ENCODE measurements at places on chromosomes 5 and 9.

DNA sequence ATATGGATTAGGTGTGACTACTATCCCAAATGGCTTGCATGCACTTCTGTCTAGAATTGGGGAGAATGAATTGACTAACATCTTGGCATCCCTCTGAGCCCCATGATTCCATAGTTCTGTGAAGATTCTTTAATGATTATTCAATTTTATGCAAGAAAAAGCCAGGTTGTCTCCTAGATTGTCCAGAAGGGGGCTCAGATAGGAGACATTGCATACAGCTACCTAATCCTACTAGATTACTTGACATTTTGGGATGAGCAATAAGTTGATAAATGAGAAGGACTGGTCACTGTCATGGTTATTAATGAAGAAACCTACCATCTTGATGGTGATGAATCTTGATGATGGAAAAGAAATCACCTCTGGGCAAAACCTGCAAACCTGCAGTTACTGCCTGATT lies 117.0 kb downstream of the CARTPT start:
- DNase-seq, result no peak

- DNase-seq, result no peak
These were observed 26.9 kb downstream of the SPEF2 start for GRCh38 chr5:35644543-35644942.

GRCh38 chr9:128428644-128429512 lies 8.2 kb downstream of the CERCAM start:
- no peak for DNase-seq

DNA sequence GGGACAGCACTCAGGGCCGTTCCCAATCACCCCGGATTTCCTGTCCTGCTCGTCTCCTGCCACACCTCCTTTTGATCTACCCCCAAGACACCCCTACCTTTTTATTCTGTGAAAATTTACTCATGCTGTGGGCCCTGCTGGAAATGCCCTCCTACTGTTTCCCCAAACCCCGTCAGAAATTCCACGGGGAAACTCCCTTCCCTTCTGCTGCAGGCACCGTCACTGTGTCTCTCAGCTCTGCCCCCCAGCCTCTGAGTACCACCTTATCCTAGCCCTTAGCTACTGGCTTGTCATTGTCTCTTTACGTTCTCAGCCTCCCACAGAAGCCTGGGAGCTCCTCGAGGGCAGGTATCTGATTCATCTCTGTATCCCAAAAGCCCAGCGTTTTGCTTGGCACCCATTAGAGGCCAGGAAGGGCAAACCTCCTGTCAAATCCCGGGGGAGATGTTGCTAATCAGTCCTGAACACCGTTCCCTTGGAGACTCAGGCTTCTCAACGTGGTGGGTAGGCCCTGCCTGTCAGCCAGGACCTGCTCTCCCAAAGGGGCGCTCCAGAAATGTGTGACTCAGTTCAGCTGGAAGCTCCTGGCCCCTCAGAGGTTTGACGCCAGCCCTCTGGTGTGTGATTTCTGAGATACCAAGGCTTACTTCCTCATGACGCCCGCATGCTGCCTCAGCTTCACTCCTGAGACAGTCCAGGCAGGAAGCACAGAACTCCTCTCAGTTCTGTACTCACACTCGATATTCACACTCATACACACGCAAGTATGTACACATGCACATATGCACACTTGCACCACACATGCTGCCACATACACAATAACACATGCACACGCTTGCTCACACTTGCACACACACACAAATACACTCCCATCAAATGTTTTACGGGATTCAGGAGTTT lies 50.7 kb upstream of the GRHPR start:
- DNase-seq, result no peak

GRCh38 chr9:38020151-38021076 lies 48.6 kb downstream of the SHB start:
- DNase-seq, result no peak

- no peak for DNase-seq
These were observed 137.8 kb upstream of the RETREG1 start for GRCh38 chr5:16754601-16755000.

DNA sequence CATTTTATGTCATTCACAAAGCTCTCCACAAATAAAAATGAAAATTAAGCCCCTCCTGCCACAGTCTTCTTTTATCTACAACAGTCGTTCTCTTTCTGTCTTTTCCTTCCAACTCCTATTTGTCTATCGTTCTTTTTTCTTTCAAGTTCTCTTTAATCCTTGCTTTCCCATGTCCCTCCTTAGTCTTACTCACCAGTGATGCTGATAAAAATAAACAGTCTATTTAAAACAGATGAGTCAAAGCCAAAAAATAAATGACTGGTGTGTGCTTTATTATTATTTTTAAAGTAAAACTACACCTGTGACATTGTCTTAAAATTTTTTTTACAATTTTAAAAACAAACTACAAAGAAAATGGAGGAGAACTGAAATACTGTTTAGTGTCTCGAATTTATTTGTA lies 137.1 kb upstream of the TMEM161B start:
- DNase-seq, result no peak

GRCh38 chr9:136312436-136312835 lies 8.5 kb upstream of the CCDC187 start:
- no peak for DNase-seq
